Stimulated activated CD4-positive, alpha-beta T cell treated with anti-CD3 and anti-CD28 coated beads, TNF-alpha, amount 100 ng/mL, for 1 hour (primary cell): ENCODE measurements at places on chromosomes 12 and 14.

DNA sequence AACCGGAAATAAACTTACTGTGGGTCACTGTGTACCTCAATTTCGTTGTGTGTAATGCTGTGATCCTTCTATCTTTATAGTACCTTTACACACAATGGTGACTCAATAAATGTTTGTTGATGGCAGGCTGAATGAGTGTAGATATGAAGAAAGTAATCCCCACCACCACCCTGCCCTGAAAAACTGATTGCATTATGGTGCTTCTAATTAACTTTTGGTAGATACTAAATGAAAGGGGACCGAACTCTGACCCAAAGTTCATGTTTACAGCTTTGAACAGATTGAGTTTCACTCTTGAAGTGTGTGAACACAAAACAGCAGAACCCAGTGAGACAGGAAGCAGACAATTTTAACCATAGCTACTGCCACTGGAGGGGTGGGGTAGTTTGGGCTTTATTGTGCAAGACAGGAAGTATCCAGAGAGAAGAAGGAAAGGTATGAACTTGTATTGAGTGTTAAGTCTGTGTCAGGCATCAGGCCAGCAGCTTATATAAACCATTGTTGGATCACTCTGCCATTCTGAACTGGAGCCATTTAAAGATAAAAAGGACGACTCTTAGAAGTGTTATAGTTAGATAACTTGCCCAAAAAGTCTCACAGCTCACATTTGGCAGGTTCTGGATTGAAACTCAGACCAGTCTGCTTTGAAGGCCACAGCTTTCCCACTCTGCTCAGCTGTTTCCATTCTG lies 197.0 kb upstream of the AMIGO2 start:
- DNase-seq, result no peak

DNA sequence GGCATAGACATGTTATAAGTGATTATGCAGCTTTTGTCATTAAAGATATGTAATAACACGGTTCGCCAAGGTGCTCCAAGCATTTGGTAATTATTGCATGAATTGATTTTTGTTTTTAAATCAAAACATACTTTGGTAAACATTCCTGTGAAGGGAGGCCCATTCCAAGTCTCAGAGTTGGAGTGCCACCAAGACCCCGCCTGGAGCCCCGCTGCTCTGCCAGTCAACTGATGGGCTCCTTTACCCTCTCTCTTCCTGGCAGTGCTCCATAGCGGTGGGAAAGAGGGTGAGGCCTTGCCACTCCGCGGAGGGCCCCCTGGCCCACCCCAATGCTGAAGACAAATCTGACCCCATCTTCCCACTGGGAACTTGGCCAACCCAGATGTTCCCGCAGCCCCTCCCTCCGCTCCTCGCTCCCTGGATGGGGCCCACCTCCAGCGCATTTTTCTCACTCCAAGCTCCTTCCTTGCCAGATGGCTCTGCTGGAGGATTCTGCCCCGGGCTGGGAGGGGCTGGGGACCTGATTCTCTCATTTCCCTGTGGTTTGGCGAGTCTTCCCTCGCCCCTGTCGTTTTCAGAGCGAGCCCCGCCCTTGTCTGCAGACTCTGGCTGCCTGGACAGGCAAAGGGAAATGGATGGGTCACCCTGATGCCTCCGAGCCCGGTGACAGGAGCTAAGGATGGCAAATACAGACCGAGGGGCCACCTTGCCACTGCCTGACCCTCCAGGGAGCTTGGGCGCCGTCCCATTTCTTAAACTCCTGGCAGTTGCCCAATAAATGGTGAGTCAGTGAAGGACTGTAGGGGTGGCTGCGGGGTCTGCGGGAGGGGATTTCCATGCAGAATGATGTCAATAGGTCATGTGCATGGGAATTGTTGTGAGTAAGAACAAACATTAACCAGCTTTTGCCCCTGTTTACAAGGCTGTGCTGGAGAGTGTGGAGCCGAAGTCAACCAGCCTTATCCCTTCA lies 9.2 kb upstream of the PAPLN start:
- no peak for DNase-seq

DNA sequence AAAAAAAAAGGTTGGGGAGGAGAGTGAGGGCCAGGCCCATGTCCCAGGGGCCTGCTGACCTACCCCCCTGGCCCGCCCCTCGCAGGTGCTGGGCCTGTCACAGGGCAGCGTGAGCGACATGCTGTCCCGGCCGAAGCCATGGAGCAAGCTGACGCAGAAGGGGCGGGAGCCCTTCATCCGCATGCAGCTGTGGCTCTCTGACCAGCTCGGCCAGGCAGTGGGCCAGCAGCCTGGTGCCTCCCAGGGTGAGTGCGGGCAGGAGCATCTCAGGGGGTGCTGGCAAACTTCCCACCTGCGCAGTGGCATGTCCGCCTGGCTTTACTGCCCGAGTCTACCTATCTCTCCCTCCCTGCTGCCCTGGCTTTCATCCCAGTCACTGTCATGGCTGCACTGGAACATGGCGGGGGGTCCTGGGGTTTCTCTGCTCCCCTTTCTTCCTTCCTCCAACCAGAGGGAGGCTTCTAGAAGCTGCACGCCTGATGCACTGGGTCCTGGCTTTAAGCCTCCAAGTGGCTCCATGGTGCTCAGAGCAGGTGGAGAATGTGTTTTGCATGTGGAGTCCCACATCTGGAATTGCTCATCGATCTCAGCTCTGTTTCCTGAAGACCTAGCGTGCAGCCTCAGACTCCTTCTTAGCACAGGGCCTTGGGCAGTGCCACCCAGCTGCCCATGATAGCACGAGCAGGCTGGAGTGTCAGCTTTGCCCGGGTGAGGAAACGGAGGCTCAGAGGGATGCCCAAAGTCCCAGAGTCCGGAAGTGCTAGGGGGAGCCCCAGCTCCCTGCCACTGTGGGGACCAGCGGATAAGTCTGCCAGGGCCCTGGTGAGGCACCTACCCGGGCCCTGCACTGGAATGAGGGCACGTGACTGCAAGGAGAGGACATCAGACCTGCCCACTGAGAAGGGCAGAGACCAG lies 46.3 kb downstream of the PHETA1 start:
- no peak for DNase-seq

- DNase-seq, result no peak
Observed at GRCh38 chr12:6963016-6963731, 7.3 kb downstream of the PHB2 start.

DNA sequence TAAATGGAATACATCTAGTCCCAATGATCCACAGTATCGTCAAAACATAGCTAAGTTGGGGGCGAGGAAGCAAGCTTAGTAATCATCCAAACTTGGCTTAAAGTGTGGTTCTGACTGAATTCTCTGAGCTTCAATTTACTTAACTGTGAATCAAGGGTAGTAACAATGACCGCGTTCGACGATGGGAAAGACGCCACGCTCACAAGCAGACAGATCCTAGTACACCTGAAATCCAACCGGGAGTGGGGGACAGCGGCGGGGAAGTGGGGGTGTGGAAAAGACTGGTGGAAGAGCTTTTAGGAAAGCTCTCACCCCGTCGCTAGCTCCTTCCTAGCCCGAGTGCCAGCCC lies 433 bp downstream of the COX16 start:
- DNase-seq, result no peak

GRCh38 chr14:92716131-92716530 lies 32.3 kb downstream of the LGMN start:
- no peak for DNase-seq

GRCh38 chr12:23950775-23951451 lies 1.4 kb upstream of the SOX5 start:
- no peak for DNase-seq

- no peak for DNase-seq
Observed at GRCh38 chr14:75871181-75871880, 110.5 kb downstream of the TGFB3 start.

GRCh38 chr14:102213984-102214658 lies 74.4 kb downstream of the WDR20 start:
- no peak for DNase-seq

GRCh38 chr12:123367511-123367910 lies 2.9 kb upstream of the SBNO1 start:
- DNase-seq, result no peak

DNA sequence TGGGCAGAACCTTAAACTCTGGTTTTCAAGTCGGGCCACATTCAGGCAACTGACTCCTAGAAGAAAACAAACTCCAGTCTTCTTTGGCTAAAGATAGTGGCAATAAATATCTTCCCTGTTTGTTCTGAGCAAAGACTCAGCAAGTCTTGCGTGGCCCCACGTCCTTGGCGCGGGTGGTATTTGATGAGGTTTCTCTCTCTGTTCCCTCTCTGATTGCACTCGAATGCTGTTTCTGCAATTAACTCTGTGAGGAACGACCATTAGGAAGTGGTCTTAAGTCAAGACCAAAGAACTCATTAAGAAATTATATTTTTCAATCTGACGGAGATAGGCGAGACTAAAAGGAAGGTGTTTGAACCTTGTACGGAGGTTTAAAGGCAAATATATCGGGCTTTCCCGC lies 177.6 kb downstream of the TMEM132C start:
- DNase-seq, result no peak

- DNase-seq, result no peak
Observed at GRCh38 chr14:58353516-58354299, 42.0 kb upstream of the TOMM20L start.

GRCh38 chr12:121793440-121793837 lies at the start of gene RHOF:
TSS of gene RHOF (minus strand) at chr12:121793688. CDS start at chr12:121793633, 55 bp downstream.
- DNase-seq, result no peak

DNA sequence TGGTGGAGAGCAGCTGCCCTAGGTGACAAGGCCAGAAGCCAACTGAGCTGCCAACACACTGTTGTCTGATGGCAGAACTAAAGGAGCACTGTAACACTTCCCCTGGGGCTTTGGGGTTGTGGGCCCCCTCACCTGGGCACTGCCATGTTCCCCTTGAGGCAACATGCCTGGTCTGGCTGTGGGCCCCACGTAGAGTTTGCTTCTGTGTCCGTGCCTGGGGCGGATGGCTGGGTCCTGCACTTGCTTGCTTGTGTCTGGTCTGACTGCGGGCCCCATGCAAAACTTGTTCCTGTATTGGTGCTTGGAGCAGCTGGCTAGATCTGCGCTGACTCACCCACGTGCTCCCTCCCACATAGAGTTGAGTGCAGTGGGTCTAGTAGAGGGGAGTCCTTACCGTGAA lies 78.4 kb downstream of the MNAT1 start:
- DNase-seq, result no peak

- no peak for DNase-seq
Observed at GRCh38 chr14:89254166-89254909, 162.7 kb downstream of the FOXN3 start.

DNA sequence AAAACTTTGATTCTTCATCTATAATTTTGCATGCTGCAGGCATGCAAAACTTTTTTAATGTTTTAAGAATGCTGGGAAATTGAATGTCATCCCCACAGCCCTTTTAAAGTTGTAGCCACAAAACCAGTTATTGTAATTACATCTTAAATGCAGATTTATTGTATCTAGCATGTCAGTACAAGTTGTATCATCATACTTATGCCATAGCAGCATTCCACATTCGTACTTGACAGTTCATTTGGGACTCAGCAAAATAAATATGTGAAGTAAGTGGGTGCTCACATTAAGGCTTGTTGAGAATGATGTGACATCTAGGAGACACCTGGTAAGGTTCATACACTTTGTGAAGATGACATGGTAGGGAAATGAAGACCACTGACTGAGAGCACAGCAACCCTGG lies 44.0 kb upstream of the GZMB start:
- no peak for DNase-seq

- no peak for DNase-seq
Observed at GRCh38 chr14:60327447-60328331, 78.7 kb downstream of the PPM1A start.

GRCh38 chr12:47808574-47809365 lies 10.9 kb downstream of the HDAC7 start:
- no peak for DNase-seq

- DNase-seq, result no peak
Observed at GRCh38 chr12:56398324-56398723, 35.7 kb upstream of the APOF start.

DNA sequence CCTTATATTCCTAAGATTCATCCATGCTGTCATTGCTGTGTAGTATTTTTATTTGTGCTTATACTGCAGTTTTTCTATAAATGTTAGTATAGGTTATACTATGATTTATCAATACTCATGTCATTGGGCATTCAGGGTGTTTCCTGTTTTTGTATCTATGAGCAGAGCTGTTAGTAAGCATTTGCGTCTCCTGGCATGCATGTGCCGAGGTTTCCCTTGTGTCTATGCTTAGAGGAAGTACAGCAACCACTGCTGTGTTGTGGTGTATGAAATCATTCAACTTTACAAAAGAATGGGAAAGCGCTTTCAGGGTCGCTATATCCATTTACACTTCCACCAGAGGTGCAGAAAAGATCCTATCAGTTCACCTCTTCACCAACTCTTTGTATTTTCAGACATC lies 122.7 kb downstream of the RGS6 start:
- DNase-seq, result no peak

DNA sequence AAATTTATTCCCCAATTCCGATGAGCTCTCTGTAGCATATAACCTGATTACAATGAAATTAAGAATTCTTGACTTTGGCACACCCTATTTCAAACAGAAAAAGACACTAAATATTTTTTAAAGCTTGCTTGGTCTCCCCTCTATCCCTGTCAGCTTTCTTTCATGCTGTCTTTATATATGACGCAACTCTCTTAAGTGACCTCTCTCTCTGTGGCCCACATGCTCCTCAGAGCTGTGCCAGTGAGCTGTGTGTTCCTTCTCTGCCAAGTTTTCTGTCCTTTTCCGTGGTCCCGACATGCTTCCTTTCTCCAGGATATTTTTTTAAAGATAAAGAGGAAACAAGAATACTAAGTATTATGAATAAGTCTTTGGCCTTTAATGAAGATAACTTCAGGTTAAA lies 484.0 kb downstream of the ETNK1 start:
- DNase-seq, result no peak

- DNase-seq, result no peak
Observed at GRCh38 chr12:94545935-94546771, 86.5 kb upstream of the CEP83 start.

GRCh38 chr14:52835122-52835903 lies 43.9 kb upstream of the GNPNAT1 start:
- no peak for DNase-seq

DNA sequence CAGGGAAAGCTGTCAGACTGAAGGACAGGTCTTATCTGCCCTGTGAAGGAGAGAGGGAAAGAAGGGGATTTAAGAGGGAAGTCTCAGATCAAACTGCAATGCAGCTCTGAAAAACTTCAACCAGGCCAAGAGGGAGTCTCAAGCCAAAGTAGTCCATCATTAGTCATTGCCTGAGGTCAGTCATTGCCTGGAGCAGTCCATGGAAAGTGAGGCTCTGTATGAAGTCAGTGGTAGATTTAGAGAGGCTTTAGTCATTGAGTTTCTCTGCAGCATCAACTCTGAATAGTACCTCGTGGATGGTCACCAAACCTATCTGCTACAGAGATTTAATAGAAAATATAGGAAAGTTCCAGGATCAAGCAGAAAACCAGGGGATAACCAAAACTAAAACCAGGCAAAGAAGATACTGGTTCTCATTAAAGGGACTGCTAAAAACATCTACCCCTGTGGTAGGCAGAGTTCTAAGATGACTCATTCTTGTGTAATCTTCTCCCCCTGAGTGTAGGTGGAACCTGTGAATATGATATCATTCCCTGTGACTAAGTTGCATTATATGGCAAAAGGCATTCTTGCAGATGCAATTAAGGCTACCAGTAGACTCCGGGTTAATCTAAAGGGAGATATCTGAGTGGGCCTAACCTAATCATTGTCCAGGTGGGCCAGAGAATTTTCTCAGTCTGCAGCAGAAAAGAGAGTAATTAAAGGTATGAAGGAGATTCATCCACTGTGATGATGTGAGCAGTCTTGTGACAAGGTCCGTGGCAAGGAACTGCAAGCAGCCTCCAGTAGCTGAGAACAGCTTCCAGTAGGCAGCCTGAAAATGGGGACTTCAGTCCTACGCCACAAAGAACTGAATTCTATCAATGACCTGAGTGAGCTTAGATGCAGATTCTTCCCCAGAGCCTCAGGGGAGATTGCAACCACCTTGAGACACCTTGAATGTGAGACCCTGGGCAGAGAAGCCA lies 123.1 kb downstream of the GALC start:
- no peak for DNase-seq
